CD4-positive, alpha-beta T cell treated with Interleukin-4 for 1 hour (primary cell): ENCODE measurements at places on chromosomes 11 and 22.

DNA sequence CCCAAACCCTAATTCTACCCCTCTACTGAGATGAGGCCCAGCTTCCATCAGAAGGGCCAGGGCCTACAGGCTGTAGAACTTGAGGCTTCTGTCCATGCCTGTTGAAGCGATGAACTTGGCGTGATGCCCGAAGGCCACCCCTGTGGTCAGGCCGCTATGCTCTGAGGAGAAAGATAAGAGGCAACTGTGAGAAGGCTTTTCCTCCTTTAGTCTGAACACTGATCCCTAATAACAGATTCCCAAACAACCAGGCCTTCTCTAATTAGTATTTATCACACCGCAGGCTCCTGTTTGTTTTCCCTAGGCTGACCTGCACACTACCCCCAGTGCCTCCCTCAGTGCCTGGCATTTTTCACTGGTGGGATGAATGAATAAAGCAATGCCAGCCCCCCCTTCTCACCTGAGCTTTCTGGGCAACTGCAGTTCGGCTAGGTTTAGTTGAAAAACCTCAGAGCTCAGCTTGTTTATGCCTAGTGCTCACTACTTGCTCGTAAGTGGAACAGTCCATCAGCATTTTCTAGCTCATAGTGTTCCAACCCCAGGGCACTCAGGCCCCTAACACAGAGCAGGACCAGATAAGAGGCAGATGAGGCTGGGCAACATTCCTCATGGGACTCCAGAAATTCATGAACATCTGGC, 15.2 kb downstream of the PRPF19 start:
- DNase-seq = no peak

DNA sequence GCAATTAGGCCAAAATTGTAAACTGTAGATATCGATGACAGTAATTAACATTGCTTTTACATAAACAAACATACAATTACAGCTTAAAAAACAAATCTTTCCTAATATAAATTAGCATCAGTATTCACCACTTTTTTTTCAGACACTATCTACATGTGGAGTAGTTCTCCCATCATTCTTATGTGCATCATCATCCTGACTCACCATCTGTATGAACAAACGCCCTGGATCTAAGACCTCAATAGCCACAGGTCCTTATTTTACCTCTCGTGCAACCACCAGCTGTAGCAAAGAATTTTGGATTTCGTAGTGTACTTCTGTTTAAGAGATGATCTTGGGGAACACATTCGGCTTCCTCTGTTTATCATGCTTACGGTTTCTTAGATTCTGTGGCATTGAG, 551.9 kb upstream of the KIRREL3 start:
- DNase-seq = no peak

DNA sequence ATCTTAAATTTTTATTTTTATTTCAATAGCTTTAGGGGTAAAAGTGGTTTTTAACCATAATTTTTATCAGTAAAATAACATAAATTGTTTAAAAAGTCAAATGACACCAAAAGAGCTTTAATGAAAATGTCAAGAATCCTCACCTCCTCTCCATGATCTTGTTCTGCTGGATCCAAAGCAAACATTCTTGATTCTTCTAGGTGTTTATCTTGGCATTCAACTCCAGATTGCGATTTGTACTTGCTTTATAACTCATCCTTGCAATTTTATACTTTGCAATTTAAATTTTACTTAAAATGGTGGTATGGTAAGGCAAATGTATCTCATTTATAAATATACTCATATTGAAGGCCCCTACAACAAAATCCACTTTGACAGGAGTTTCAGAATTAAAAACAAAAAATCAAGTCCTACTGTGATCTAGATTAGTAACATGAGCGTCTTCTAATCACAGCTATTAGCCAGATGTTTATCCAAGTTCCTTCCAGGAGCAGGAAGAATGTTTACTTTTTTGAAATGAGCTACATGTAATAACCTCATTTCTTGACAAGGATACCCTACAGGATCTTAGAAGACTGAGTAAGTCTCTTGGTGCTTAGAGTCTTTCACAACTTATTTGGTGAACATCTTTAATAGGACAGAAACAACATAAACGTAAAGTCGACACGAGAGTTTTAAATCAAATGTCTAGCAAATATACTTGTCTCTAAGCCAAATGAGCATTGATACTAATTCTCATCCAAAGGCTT, 72.4 kb upstream of the CARD18 start:
- DNase-seq = no peak

GRCh38 chr22:34804604-34805003, 261.4 kb upstream of the ISX start:
- no peak for DNase-seq

- DNase-seq = peak; percentile 21
These were observed 728 bp downstream of the DCUN1D5 start for GRCh38 chr11:103091064-103091800.

DNA sequence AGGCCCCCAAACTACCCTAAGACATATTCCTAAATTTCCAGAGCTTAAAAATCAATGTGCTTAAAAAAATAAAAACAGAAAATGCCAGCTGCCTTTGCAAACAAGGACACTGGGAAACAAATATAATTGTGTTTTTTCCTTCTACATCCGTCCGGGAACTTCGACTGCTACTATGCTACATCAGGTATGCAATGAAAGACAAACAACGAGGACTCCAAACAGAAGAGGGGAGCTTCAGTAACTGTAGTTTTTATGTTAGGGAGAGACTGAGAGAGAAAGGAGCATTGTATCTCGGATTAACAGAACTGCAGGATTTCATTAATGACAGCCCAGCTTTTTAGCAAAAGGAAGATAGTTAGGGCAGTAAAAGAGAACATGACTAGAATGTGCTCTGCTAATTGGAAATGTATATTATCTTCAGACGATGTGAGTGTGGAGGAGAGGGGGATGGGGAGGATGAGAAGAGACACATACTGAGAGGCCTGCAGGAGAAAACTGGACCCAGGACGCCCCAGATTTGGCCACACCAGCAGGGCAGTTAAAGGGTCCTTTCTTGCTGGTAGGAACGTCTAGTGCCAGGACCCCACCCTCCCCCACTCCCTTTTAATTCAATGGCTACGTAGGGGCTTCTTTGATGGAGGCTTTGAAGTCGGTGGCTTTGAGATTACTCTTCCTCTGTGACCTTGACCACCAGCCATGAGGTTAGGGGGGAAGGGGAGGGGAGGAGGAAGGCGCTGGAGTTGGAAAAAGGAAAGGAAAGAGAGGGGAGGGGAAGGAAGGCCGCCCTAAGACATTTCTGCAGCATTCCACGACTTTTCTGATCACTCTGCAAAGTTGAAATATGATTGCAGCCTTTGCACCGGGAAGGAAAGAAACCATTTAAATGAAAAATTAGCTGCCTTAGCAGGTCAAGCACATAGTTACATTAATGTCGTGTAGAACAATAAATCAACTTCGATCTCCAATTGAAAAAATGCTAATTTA, 187.1 kb downstream of the BLID start:
- no peak for DNase-seq

- DNase-seq = no peak
These were observed 114.2 kb downstream of the CACNA1I start for GRCh38 chr22:39684702-39685281.

GRCh38 chr11:97854877-97855276, 1165.9 kb upstream of the CNTN5 start:
- no peak for DNase-seq

- DNase-seq = no peak
These were observed 43.7 kb downstream of the PIWIL3 start for GRCh38 chr22:24730864-24731263.

DNA sequence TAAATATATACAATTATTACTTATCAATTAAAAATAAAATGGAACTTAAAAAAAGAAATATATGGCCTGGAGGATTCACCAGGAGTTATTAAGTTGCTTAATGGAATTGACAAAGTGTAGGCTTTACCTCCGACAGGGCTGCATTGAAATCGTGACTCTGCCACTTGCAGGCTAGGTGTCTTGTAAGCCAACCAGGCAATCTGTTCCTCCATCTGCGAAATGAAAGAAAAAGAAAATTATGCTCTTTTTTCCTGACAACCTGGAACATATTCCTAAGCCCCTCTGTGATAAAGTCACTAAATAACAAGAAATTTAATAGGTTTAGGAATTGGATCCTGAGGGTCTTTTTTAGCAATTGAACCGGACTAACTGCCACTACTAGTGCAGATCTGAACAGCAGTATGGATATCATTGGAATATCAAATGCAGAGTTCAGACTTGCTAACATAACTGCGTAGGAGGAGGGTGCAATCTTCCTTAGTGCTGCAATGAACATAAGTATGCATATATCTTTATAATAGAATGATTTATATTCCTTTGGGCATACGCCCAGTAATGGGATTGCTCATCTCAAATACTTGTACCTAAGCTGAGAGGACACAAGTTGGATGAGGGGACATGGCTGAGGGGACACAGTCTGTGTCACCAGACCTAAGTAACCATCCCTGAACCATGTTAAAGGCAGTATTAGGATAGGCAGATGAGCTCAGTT, 42.5 kb upstream of the CEP126 start:
- no peak for DNase-seq

- no peak for DNase-seq
These were observed 17.1 kb downstream of the MARK2 start for GRCh38 chr11:63855975-63856374.

DNA sequence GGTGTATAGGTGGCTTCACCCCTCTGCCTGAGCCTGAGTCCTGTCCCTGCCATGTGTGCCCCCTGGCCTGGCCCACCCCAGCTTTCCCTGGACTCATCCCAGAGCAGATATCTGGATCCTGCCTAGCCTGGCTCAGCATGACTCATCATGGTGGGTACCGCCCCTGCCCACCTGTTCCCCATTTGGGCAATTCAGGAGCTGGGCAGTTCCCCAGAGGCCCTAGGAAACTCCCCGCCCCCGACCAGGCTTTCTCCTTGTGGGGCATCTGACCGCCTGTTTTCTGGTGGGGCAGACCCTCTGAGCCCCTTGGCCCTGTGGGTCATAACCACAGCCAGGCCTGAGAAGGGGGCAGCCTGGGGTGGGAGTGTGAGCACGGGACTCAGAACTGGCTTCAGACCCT, 4.4 kb downstream of the TSPO start:
- no peak for DNase-seq

DNA sequence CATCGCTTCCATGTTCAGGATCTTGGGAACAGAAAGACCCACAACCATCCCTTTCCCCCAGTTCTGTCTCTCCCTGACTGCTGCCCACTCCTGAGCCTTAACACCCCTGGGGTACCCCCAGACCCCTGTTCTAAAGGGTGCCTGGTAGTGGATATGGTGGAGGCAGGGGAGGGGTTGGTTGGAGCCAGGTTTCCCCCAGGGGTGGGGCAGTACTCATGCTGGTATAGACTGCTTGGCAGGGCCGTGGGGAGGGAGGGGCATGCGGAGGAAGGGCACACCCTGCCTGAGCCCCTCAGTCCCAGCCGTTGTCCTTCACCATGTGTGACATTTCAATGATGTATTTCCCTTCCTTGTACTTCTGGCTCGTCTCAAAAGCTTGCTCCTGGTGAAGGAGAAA, 4.0 kb downstream of the YPEL4 start:
- DNase-seq = no peak

- DNase-seq = no peak
These were observed 543.9 kb downstream of the OPCML start for GRCh38 chr11:132988411-132988810.

GRCh38 chr22:42281284-42281683, 10.8 kb upstream of the TCF20 start:
- no peak for DNase-seq

- no peak for DNase-seq
These were observed 89.0 kb downstream of the APIP start for GRCh38 chr11:34827228-34827627.

GRCh38 chr11:122601141-122602125, 54.1 kb upstream of the UBASH3B start:
- no peak for DNase-seq

- no peak for DNase-seq
These were observed 180.6 kb upstream of the ARHGAP20 start for GRCh38 chr11:110892741-110893285.

DNA sequence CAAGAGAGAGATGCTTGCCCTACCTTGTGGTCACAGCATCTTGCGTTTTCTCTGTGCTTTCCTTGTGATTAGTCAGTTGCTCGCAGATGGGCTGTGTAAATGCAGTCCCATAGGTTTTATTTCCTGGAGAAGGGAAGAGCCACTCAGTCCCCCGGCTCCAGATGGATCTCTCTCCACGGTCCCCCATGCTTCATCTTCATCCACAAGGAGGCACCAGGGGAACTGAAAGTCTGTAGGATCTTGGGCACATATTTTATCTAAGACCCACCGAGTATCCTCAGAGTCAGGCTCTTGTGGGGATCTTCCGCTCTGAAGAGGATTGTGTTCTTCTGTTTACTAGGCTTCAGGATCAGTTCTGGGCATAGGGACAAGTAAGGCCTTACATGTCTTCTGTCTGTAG, 66.8 kb upstream of the E2F8 start:
- DNase-seq = no peak

DNA sequence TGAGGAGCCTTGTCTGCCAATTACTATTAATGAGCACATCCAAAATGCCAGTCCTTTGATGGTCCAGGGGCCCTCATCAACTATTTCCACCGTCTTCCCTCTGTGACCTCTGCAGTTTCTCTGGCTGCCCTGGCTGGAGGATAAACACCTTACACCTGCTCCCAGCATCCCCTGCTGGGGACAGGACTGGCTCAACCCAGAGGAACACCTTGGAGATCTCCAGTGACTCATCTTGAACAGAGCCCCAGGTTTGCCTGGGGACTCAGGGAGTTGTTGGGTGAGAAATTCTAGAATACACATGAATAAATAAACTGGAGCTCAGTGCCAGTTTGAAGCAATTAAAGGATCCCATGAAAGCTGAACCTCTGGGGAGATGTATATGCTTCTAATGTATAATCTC, 24.0 kb upstream of the ELF5 start:
- no peak for DNase-seq
